Subcutaneous adipose tissue (tissue), 4 donors: ENCODE measurements at places on chromosomes 6 and 20. TPM values are rescaled to one million over a fixed set of nuclear protein-coding genes. Genes with fewer than 3 reads are reported as not detected.

The PACSIN1 gene
- total RNA-seq: 0.22 TPM

The KHDRBS2 gene
- not detected for total RNA-seq

The DEFB118 gene
- total RNA-seq: not detected

The ABHD16B gene
- not detected for total RNA-seq

The RRBP1 gene
- 45.0 TPM for total RNA-seq

The SLC17A3 gene
- not detected for total RNA-seq

The C6orf118 gene
- total RNA-seq: not detected

The PAX1 gene
- not detected for total RNA-seq

The RTEL1 gene
- total RNA-seq: 11.6 TPM

The IL17A gene
- not detected for total RNA-seq

The TMEM217 gene
- not detected for total RNA-seq

The BMP6 gene
- total RNA-seq: 4.6 TPM

The CRISP3 gene
- total RNA-seq: not detected

The WFDC10A gene
- total RNA-seq: not detected

The CTAGE9 gene
- total RNA-seq: not detected

The COL11A2 gene
- total RNA-seq: 0.75 TPM

The BPIFB3 gene
- total RNA-seq: not detected

The FKBP1C gene
- total RNA-seq: 0.22 TPM

The PBOV1 gene
- not detected for total RNA-seq

The BPI gene
- 0.65 TPM for total RNA-seq

The NOTCH4 gene
- total RNA-seq: 212 TPM

The MCHR2 gene
- not detected for total RNA-seq

The SLC22A3 gene
- total RNA-seq: 9.7 TPM

The PI3 gene
- total RNA-seq: not detected

The DACT2 gene
- not detected for total RNA-seq

The CCN6 gene
- total RNA-seq: not detected

The COL9A3 gene
- not detected for total RNA-seq

The IL17F gene
- not detected for total RNA-seq

The CLIC5 gene
- total RNA-seq: 2.7 TPM

The RNF39 gene
- not detected for total RNA-seq

The CASS4 gene
- 3.4 TPM for total RNA-seq

The SNAP91 gene
- not detected for total RNA-seq

The HTR1B gene
- total RNA-seq: not detected

The RPS6KA2 gene
- total RNA-seq: 43.9 TPM

The HNF4A gene
- not detected for total RNA-seq

The KIAA1586 gene
- 12.2 TPM for total RNA-seq

The KHDC1L gene
- not detected for total RNA-seq

The OR2J3 gene
- not detected for total RNA-seq

The C6orf132 gene
- 1.3 TPM for total RNA-seq

The GNRH2 gene
- total RNA-seq: not detected

The APCDD1L gene
- total RNA-seq: not detected

The MOCS1 gene
- 52.0 TPM for total RNA-seq

The HSD17B8 gene
- 22.0 TPM for total RNA-seq

The ADAM33 gene
- total RNA-seq: 41.8 TPM

The HLA-DQB1 gene
- total RNA-seq: 15.8 TPM

The TUBB2B gene
- 2.8 TPM for total RNA-seq

The RNF182 gene
- 1.3 TPM for total RNA-seq

The RALGAPA2 gene
- 29.4 TPM for total RNA-seq
